Activated CD4-positive, alpha-beta T cell treated with anti-CD3 and anti-CD28 coated beads, Interleukin-2, amount 50 U/mL, for 1 hour (primary cell): ENCODE measurements at places on chromosomes 3 and 15.

DNA sequence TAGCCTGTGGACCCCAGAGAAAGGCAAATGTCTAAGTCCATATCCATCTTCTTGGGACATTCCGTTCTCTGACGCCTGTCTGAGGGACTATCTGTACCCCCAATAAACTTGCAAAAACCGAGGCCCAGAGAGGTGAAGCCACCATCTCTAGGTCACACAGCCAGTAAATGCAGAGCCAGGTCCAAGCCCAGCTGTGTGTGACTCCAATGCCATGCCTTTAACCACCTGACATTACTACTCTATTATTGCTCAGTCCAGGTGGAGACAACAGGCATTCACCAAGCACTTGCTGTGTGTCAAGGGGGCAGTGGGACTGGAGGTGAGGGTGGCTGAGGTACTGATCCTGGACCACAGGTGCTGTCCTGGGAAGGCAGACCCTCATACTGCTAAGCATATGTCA lies 25.4 kb downstream of the CYP8B1 start:
- no peak for DNase-seq

DNA sequence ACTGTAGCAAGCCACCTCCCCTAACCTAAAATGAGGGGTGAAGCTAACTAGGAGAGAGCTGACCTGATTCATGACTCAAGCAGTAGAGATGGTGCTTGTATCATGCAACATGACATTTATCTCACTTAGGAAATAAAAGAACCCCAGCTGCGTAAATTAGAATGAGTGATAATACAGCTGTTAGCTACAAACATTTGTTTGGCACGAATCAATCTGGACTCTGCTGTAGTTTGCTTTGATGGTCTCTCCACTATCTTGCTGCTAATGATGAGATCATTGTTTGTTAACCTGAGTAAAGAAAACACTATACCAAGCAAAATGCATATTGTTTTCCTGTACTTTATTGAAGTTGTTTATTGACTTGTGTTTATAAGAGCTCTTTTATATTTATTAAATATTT lies 92.6 kb downstream of the ALDH1A2 start:
- no peak for DNase-seq

- no peak for DNase-seq
Measured at GRCh38 chr3:10262027-10262426, 13.8 kb downstream of the TATDN2 start.

DNA sequence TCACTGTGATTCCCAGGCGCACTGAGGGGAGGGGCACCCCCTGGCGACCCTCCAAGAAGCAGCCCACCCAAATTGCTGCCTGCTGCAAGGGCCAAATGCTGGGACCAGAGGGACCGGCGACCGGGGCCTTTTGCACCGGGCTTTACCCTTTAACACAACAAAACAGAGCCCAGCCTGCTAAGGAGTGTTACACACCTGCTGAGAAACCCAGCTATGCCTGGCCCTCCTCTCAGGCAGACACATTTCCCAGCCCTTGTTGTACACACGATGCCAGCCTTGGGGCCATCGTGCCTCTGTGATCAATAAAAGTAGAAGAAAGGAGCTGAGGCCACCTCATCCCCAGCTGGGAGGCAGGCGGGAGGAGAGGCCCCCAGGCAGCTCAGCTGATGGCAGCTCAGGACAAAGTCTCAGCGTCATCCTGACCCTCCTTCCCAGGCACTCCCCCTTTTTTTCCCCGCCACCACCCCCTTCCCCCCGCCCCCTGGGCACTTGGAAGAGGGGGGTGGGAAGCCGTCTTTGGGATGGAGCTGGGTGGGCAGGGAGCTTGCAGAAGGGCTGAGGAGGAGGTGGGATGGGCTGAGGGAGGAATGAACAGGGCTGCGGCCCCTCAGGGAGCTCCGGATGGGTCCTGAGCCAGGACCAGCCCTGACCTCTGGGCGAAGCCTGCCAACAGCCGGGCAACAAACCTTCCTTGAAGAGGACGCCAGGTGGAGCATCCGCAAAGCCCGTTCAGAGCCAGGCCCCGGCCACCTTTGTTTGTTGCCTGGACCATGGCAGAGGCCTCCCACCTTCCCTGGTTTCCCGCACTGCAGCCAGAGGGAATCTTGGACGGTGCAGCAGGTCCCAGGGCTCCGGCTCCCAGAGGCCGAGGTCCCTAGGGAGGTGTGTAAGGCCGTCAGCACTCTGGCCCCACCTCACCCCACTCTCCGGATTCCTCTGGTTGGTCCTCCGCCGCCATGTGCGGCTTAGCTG lies 45.9 kb upstream of the SEC61A1 start:
- no peak for DNase-seq

DNA sequence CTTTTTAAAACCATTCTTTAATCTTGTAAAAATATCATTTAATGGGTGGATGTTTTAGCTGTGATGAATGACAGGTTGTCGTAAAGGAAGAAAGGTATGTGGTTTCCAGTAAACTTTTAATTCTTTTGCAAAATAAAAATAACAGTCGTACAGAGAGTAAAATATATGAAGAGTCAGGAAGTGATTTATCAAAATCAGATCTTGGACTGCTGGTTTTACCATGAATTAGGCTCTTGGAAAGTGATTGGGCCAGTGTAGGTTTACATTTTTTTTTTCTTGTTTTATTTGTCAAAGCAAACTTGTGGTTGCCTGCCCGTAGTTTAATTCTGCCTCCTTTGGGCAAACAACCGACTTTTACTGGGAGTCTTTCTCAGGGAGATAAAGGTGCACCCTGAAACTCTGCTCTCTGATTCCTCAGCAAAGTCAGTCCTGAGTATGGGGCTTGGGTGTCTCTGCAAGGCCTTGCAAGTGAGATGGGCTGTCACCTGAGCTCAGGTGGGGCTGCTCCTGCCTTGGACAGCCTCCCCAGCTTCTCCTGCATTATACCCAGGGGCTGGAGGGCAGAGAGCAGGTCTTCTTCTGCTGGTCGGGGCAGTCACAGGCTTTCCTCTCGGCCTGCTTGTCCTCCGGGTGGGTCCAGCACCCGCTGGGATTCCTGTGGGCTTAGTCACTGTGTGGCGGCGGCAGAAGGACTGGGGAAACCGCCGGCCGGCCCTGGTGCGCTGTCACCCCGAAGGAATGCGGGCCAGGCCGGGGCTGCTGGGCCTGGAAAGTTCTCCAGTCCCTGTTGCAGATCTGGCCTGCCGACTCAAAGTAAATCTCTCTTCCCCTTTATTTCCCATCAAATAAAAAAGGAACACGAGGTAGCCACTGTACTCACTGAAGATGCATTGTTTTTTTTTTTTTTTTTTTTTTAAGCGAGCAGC lies 79.0 kb downstream of the IGF1R start:
- no peak for DNase-seq

- no peak for DNase-seq
Measured at GRCh38 chr3:125011941-125012340, 43.9 kb downstream of the HEG1 start.

DNA sequence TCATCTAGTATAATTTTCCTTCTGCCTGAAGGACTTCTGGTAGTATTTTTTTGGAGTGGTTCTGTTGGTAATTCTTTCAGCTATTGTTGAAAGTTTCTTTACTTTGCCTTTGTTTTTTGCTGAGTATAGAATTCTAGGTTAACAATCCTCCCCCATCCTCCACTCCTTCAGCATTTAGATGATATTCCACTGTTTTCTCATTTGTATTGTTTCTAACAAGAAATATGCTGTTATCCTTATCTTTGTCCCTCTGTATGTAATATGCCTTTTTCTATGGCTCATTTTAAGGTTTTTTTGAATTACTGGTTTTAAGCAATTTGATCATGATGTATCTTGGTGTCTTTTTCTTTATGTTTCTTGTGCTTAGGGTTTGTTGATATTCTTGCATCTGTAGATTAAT lies 53.9 kb downstream of the KLF15 start:
- DNase-seq, result no peak

GRCh38 chr3:187651282-187651681 lies 18.9 kb downstream of the SST start:
- no peak for DNase-seq

GRCh38 chr3:194939949-194940770 lies 254.5 kb downstream of the FAM43A start:
- no peak for DNase-seq

GRCh38 chr3:193794002-193794881 lies 201.2 kb downstream of the OPA1 start:
- no peak for DNase-seq

- no peak for DNase-seq
Measured at GRCh38 chr3:184620475-184621119, 59.0 kb downstream of the EPHB3 start.

DNA sequence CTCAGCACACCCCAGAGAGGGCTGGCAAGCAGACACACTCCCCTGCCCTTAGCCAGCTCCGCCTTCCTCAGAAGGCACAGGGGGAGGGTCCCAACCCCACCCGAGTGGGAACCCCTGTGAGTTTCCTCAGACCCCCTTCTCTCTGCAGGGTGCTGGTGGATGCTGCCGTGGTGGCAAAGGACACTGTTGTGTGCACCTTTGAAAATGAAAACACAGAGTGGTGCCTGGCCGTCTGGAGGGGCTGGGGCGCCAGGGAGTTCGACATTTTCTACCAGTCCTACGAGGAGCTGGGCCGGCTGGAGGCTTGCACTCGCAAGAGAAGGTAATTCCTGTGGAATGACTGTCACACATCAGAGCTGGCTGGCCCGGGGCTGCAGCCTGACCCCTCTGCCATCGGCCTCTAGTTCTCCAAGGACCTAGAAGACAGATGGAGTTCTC lies 149.4 kb downstream of the LRRK1 start:
- no peak for DNase-seq

- DNase-seq, result no peak
Measured at GRCh38 chr3:83248454-83248853, 1487.0 kb upstream of the GBE1 start.

DNA sequence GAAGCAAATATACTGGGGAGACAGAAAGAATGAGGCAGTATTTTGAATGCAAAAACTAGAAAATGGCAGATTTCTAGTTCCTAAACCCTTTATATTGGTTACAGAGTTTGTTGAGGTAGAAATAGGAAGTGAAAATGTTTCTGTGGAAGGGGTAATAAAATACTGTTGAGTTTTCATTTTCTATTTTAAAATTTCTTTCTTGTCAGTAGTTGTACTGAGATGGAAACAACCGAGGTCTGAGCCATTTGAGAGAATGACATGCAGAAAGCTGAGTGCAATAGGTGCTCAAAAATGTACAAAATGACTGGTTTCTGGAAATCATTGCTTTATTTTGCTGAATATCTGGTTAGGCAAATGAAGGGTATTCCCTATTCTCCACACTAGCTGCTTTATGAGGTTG lies 361.4 kb downstream of the CHL1 start:
- no peak for DNase-seq

GRCh38 chr3:43521941-43522340 lies 99.9 kb downstream of the ANO10 start:
- DNase-seq, result no peak

DNA sequence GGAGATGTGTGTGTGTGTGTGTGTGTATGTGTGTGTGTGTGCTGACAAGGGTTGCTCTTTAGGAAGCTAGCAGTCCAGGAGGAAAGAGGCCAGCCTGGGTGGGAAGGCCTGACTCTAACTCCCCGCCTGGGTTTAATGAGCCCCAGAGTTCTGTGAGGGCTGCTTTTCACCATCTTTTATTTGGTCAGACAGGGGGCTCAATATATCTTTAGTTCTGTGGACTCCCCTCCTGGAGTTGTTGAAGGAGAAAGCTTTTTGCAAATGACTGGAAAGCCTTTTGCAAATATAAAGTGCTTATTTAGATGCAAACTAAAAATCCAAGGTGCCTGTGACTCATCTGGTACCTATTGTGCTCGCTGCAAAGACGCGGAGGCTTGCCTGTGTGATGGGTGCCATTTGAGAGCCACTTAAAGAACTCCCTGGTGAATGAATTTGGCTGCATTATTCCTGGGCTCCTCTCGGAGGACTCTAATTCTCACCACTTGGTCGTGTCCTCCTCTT lies 24.5 kb downstream of the DRD3 start:
- no peak for DNase-seq

- DNase-seq, result no peak
Measured at GRCh38 chr3:186235554-186235953, 126.5 kb downstream of the DGKG start.

DNA sequence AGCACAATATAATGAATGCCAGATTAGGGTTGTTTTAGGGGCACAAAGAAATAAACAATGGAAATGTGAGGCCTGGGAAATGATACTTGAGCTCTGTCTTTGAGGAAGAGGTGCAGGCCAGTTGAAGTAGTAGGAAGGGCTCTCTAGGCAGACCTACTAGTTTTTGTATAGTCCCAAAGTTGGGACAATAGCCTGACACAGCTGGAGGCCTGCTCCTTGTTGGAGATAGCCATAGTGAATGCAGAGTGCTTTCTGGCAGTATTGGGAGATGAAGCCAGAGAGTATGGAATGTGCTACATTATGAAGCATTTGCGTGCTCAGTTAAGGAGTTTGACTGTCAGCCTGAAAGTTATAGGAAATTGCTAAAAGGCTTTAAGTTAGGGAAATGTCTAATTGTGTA lies 251.2 kb upstream of the ZPLD1 start:
- DNase-seq, result no peak

GRCh38 chr3:102400766-102401165 lies 34.0 kb upstream of the ZPLD1 start:
- no peak for DNase-seq

GRCh38 chr15:100284191-100284590 lies 57.6 kb downstream of the ADAMTS17 start:
- no peak for DNase-seq

GRCh38 chr3:169295126-169295525 lies 368.4 kb downstream of the MECOM start:
- no peak for DNase-seq

DNA sequence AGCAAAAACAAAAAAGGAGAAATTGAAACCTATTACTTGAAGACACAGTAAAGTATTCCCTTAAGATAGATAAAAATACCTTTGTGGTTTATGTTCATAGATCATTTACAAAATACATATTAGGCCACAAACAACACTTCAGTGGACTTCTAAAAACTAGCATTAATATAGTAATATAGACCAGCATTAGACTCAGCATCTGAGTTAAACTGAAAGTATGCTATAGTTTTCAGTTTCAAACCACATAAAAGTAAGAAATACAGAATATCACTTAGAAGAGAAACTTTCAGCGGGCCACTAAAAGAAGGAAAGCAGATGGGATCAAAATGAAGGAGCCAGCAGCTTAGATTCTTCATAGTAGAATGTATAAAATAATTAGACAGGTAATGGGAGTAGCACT lies 86.6 kb downstream of the MSL2 start:
- no peak for DNase-seq

GRCh38 chr3:185503521-185503920 lies 4.7 kb upstream of the TMEM41A start:
- DNase-seq, result no peak

DNA sequence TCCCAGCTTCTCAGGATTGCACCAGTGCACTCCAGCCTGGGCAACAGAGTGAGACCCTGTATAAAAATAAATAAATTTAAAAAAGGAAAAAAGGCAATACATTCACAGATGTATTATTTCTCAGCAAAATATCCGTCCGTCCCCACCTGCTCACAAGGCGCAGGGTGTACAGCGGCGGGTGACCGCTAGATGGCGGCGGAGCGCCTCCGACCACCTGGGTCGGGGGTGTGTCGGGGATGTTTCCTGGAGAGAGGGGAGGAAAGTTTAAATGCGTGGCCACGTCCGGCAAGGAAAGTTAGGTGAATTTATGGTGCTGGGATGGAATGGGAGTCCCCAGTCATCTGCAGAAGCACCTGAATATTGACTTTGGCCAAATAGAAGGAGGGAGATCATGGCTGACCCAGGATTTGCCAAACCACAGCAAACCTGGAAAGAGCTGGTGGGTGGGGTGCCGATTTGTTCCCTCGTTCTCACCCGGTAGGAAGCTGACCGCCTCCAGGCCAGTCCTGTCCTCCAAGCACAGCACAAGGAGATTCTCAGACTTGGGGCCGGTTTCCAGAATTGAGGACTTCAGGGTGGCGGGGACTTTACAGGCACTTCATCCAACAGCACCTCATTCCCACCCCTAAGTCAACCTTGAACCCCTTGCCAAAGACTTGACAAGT lies 88.3 kb downstream of the TMEM266 start:
- peak; percentile 64 for DNase-seq
